ENCODE measurements at places on chromosomes 3 and 15.
A peak's percentile ranks its signal among the peaks of the same experiment; 100 is the strongest.

- peak; percentile 43 for DNase-seq
These were observed 54.8 kb upstream of the BCL6 start for GRCh38 chr3:187799942-187800641.

GRCh38 chr3:140553591-140553990 is 124.3 kb upstream of the TRIM42 start:
- no peak for DNase-seq

GRCh38 chr3:9022305-9023225 is 59.3 kb upstream of the RAD18 start:
- DNase-seq = no peak

DNA sequence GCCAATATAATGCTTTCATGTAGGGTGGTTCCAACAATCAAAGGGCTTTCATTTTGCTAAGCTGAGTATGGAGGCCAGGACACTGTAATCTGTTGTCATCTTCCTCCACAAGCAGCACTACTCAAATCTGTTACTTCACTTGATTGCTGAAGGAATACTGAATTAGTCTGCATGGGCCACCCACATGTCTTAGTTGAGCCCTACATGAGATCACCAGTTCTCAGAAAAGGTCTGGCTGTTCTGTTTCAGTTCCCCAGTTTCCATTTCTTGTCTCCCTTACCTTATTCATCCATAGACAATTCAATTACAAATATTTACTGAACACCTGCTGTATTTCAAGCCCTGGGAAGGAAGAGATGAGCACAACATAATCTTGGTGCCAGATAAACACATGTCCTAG is 119.2 kb downstream of the FHIT start:
- DNase-seq = no peak

DNA sequence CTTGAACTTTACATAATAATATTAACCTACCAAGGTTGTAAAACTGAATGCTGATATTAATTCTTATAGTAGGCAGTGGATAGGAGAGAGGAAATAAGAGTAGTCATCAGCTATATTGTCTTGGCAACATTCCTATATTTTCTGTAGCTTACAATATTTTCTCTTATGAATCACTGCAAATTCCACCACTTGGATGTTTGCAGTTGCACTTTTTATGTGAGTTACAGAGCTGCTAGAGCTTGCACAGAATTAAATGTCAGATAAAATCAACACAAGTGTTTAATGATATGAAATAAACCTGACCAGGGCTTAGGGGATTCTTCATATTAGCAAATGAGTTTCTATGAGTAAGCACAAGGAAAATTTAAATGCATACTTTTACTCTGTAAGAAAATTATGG is 1710.1 kb downstream of the SI start:
- DNase-seq = no peak

DNA sequence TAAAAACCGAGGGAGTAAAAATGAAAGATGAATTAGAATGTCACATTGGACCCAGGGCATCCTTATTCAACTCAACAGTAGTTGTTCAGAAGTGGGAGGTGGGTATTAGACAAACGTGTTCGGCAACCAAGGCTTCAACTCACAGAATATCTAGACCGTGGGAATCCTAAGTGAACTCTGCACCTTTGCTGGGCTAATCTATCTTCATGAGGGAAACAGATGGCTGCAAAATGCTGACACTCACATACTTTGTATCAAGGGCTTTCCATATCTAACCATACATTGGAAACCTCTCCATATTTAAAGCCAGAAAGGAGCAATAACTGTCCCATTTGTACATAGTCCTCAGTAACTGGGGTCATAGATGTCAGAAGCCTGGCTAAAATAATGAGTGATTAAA is 20.9 kb downstream of the PLSCR1 start:
- no peak for DNase-seq

DNA sequence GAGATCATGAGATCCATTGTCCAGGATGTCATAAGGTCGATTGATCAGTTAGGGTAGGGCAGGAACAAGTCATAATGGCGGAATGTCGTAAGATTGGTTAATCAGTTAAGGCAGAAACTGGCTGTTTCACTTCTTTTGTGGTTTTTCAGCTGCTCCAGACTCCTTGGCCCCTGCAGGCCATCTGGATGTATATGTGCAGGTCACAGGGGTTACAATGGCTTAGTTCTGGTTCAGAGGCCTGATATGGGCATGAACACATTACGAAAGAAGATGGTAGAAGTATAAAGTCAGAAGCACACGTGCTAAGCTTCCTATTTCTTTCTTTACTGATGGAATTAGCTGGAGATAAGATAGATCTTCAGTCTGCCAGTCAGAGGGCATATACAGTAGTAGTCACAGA is 315.4 kb upstream of the LRRC3B start:
- no peak for DNase-seq

GRCh38 chr3:115825046-115825445 is 201.7 kb downstream of the GAP43 start:
- DNase-seq = no peak

DNA sequence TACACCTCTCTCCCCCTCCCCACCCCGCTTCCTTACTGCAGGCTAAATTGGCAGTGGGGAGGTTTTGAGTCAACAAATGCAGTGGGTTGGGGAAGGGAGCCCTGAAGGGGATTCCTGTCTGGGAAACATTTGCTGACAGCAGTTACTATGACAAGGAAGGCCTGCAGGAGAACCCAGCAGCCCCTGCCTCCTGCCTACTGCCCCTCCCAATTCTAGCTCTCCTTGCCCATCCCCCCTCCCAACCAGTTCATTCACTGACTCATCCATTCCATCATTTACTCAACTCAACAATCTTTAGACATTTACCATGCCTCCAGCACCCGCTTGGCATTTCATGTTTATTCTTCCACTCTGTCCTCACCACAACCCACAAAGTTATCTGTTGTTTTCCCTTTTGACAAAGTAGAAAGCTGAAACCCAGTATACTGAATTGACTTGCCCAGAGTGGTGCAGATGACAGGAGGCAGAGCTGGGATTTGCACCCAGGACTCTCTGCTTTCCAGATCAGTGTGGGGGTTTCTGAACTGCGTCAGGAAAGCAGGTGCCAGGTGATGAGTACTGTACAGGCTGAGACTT is 75.0 kb downstream of the MAGEF1 start:
- peak; percentile 24 for DNase-seq

GRCh38 chr3:17340693-17341092 is 401.7 kb downstream of the TBC1D5 start:
- no peak for DNase-seq

DNA sequence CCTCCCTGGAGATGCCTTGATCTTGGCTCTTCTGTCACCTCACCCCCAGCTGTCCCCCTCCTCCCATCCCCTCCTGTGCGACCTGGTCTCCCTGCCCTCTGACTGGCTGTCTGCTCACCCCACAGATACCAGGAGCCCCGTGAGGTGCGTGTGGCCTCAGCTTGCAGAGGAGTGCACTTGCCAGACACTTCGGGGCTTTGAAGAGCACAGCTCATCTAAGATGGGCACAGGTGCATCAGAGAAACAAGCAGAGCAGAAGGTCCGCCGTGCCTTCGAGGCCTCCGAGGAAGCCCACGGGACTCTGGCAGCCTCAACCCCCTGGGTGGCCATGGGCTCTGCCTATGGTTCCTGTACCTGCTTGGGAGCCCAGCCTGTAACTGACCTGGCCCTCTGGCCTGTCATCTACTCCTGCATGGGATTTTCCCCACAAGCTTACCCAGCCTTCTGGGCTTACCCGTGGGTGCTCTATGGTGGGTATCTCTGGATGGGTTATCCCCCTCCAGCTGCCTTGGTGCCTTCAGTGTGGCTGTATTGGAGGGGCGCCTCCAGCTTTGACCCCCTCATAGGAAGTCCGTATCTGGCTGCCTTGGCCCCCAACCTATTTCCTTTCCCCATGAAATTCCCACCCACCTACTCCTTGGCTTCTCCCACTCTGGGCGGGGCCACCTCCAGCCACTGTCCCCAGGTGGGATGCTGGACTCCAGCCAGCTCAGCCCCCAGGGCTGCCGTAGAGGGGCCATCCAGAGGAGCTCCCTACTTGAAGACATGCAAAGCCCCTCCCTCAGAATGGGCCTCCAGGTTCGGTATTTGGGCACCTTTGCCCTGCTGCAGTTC is 3.8 kb downstream of the PRR23E start:
- no peak for DNase-seq

GRCh38 chr3:156424758-156425157 is 130.2 kb downstream of the SSR3 start:
- no peak for DNase-seq

- no peak for DNase-seq
These were observed 209.1 kb upstream of the NR2E3 start for GRCh38 chr15:71601038-71601834.

GRCh38 chr3:25427942-25428788 is at the start of gene RARB:
Gene RARB (plus strand): TSS chr3:25428263. CDS start chr3:25428732, 469 bp downstream.
- DNase-seq = no peak

DNA sequence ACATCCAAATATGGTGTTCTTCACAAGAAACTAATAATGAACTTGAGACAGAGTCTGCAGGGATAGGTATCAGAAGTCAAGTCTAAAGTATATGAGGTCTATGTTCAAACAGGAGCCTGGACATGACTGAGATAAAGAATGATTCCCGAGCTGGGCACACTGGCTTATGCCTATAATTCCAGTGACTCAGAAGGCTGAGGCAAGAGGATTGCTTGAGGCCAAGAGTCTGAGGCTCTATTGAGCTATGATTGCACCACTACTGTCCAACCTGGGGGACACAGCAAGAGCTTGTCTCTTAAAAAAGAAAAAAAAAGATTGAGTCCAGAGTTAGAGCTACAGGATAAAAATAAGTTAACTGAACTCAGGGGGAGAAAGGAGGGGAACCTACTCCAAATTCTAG is 246.5 kb downstream of the LRRN1 start:
- no peak for DNase-seq

DNA sequence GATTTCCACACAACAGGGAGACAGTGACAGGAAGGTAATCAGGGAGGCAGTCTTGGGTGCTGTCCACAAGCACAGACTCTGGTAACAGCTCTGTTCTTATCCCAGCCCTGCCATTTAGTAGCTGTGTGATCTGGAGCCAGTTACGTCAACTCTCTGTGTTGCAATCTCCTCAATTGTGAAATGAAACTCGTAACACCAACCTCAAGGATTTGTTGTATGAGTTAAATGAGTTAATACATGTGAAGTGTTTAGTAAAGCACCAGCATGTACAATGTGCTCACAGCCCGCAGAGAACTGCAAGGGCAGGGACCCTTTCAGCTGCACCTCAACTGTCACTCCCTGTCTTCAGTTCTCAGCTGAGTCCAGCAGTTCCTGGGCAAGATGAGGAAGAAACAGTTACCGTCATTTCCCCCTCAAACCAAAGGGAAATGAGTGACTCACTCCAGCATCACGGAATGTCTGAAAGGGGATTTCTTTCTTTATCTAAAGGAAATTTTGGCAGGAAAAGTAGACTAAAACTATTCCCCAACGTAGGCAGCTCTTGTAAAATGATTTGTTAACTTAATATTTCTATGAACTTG is 39.9 kb upstream of the MB21D2 start:
- DNase-seq = peak; percentile 1

DNA sequence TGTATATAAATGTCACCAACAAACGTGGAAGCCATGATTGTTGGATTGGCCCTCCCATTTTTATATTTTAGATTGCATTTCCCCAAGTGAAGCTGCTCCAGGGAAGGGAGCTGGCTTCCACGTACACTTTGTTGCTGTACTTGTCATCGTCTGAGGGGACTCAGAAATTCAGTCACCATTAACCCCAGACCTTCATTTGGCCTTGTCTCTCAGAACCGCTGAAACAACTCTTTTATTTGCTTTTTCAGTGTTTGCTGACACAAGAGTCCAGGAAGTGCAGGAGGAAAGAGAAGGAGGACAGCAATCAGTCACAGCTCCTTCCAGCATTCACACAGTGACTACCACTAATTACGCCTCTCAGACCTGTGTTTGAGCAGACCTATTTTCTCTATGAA is 276.5 kb downstream of the TBL1XR1 start:
- no peak for DNase-seq

GRCh38 chr3:168813225-168813802 is 717.6 kb upstream of the GOLIM4 start:
- no peak for DNase-seq

DNA sequence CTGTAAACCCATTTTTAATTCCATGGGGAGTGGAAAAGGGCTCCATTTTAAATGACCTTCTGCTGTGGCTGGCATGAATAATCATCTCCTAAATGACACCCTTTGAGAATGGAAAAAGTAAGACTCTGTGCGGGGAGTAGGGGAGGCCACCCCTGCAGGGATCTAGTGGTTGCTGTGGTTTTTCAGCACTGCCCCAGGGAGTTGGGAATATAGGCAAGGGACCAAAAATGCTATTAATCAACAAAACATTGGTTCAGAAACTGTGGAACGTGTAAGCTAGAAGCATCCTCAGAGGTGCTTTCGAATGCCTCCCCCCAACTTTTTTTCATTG is 30.1 kb upstream of the ADAMTS7 start:
- no peak for DNase-seq

DNA sequence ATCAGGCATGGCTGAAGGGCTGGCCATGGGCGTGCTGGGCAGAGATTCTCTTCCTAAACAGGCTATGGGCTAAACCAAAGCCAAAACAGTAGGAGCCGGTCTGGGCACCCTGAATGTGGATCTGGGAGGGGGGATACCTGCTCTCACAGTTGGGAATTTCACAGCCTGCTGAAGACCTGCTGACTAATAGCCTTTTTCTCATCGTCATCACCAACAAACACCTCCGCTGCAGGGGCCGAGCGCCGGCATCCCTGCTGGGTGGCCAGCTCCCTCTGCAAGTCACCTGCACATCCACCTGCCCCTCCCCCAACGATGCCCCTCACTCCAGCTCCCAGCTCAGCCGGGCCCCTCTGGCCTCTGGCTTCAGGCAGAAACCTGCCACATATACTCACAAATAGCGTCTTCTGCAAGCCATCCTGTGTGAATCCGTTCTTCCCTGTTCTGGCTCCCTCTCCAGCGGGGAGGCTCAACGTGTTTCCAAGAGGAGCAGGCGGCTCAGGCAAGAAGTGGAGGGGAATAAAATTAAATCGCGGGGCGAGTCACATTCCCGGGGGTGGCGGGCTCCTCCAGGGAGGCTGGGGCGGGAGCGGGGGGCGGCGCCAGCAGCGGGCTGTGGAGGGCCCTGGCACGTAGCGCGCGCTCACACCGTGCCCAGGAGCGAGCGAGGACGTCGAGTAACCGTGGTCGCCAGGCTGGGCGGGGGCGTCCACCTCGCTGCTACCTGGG is 466 bp downstream of the IQSEC1 start:
- no peak for DNase-seq

- DNase-seq = no peak
These were observed 22.4 kb upstream of the MTHFS start for GRCh38 chr15:79919090-79919748.

GRCh38 chr3:184748219-184749135 is 36.6 kb upstream of the MAGEF1 start:
- no peak for DNase-seq

GRCh38 chr3:152350776-152351175 is 82.0 kb downstream of the MBNL1 start:
- peak; percentile 43 for DNase-seq

- DNase-seq = no peak
These were observed 6.9 kb upstream of the NFKBIZ start for GRCh38 chr3:101842245-101842934.
